SK-N-DZ (cell line): ENCODE measurements at places on chromosomes 6 and 20.

DNA sequence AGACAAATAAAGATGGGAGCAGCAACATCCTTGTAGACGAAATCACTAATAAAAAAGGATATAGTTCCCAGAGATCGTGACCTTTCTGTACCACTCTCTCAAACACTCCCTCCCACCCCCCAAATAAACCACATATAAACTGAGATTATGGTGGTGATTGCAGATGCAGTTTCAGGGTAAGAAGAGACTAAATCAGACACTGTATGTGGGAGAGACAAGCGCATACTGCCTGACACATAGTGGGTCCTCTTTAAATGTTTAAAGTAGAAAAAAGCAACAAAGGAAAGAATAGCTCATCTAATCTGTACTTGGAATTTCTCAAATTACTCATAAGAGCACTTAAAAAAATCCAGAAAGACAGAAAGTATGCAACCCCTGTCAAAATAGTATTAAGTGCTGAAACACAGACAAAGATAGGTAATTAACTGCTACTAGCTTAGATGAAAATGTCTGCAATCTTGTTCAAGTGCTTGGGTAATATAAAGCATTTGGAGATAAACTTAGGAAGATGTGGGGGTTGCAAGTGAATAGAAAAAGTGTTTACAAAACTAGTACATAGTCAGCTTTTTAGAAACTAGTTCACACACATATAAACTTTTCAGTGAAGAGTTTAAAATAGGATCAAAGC lies 151.6 kb downstream of the BACH2 start:
- no peak for DNase-seq

GRCh38 chr6:26129656-26130055 lies 42.4 kb downstream of the HFE start:
- DNase-seq, result no peak

DNA sequence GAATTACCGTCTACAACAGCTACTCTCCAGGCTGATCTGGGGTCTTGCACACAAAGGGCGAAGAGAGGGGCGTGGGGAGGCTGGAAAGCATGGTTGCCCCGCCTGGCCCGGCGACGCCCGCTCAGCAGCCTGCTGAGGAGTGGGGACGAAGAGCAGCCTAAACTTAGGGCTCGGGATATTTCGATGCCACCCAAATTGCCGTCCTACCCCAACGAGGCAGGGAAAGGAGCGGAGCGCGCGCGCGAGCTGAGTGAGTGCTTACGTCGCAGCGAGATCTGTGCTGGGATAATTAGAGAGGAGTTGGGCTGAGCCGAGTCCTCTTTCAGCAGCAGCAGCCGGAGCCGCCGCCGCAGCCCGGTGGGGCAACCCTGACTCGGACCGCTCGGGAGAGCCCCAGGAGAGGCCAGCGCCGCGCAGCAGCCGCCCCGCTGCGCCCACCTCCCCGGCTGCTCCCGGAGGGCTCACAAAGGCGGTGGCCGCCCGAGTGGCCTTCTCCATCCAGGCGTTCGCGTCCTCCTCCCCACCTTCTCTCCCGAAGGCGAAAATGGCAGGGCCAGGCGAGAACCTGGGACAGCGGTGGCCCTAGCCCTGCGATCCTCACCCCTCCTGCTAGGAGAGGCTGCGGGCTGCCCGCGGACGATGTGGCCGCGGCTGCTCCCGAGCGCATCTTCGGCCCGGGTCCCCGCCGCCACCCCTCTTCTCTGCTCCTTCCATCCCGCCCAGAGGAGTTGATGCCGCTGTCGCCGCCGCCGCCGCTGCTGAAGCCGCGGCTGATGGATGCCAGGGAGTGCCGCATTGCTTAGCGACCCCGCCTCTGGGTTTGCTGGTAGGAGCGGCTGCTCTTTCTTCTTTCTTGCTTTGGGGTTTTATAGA lies at the start of gene CLVS2:
Gene CLVS2 (plus strand): TSS at position 315 of the 873 bp plus-strand sequence. CDS start 1,543 bp downstream, outside the sequence.
- DNase-seq, result peak; percentile 87

- no peak for DNase-seq
Observed at GRCh38 chr20:2754424-2754823, 46.0 kb downstream of the CPXM1 start.

DNA sequence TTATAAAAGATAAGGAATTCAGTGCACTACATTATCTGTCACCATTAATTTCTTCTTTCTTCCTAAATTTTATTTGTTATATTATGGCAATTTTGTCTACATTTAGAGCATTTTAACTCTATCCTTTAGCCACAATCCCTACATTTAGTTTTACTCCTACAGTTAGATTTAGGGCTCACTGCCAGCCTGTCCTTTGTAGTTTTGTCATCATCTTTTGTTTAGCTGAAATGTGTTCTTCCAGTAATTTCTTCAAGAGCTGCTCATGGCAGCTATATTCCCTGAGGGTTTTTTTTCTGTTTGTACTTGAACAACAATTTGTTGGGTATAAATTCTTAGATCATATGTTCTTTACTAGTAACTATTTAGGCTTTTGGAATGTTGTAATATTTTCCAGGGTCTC lies 72.7 kb upstream of the B3GAT2 start:
- no peak for DNase-seq

GRCh38 chr6:79416931-79417330 lies 120.3 kb downstream of the LCA5 start:
- DNase-seq, result no peak

GRCh38 chr20:13101276-13101675 lies 92.5 kb downstream of the SPTLC3 start:
- DNase-seq, result no peak

GRCh38 chr6:16377470-16377869 lies 139.1 kb downstream of the GMPR start:
- DNase-seq, result no peak

GRCh38 chr6:158955255-158955654 lies 44.7 kb downstream of the RSPH3 start:
- DNase-seq, result no peak

DNA sequence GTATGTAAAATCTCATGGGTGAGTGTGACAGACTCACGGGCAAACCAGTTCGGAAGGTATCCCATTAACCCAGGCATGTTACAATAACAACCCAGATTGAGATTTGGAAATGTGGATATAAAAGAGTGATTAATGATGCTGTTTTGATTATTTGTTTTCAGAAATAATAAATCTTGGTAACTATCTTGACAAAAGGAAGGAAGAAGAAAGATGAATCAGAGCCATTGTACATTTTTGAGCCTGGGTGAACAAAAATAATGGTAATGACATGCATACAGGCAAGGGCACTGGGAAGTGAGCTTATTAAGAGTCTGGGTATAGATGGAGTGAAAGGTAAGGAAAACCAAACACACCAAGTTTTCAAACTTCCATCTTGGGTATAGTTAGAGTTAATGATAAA lies 862.0 kb downstream of the PHF3 start:
- no peak for DNase-seq

DNA sequence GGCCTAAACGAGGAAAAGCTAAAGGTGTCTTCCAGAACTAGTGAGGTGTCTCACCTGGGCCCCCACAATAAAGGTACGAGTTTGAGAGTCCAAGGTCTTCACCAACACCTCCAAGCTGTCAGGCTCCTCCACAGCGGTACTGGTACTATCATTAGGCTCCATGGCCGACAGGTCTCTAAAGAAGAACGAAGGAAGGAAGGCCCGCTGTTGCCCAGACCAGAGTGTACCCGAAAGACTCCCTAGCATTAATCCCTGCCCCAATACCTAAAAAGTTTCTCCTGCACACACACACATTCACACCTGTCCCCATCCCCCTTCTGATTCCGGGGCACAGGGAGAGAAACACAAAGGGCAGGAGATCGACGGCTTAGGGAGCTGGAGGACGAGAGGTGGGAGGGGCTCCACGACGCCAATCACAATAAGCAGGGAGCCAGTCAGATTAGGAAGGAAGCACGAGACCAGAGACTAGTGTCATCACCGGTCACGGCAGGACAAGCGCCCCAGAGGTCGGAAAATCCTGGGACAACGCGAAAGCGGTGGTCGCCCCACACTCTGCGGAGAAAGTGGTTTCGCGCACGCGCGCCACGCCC lies 764 bp downstream of the BAG6 start:
- peak; percentile 71 for DNase-seq

- no peak for DNase-seq
Observed at GRCh38 chr6:147381712-147382111, 126.8 kb upstream of the SAMD5 start.

GRCh38 chr6:116251568-116252384 lies 2.1 kb downstream of the TSPYL4 start:
- DNase-seq, result peak; percentile 8

DNA sequence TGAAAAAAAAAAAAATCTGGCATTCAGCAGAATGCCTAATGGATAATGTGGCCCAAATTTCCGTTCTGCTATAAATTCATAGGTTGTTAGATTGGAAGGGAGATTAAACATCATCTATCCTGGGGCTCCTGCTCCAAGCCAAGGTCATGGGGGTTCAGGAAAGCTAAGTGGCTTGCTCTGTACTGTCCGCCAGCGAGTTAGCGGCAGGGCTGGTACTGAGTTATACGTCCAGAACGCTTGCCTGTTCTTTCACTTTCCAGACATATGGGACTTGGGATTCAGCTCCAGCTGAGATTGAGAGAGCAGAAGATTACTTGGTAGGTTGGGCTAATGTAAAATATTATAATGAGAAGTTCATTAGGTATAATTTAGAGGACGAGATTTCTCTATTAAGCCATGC lies 858 bp downstream of the RWDD1 start:
- peak; percentile 38 for DNase-seq

GRCh38 chr6:98477231-98477630 lies 357.1 kb upstream of the POU3F2 start:
- DNase-seq, result no peak

- DNase-seq, result no peak
Observed at GRCh38 chr6:170405311-170405975, 98.9 kb downstream of the FAM120B start.

GRCh38 chr20:23774081-23774480 lies 23.3 kb upstream of the CST1 start:
- no peak for DNase-seq

GRCh38 chr6:83151114-83151513 lies 42.0 kb downstream of the PGM3 start:
- DNase-seq, result no peak

DNA sequence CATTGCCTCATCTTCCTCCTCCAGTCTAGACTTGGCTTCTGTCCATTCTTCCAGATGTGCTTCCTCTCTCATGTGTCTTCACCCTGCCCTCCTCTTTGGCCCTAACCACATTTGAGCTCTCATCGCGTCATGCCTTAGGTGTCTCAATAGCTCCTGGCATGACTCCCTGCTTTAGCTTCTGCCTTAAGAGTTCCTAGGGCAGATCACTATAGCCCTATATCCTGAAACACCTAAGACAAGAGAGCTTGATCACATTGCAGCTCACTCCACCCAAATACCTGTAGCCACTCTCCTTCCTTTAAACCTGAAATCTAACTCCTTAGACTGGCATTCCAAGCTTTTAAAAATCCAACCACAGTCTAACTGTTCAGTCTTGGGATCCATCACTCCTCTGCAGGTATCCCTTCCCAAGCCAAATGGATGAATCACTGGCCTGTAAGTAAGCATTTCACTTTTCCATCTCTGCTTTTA lies 69.0 kb upstream of the STXBP5 start:
- no peak for DNase-seq

DNA sequence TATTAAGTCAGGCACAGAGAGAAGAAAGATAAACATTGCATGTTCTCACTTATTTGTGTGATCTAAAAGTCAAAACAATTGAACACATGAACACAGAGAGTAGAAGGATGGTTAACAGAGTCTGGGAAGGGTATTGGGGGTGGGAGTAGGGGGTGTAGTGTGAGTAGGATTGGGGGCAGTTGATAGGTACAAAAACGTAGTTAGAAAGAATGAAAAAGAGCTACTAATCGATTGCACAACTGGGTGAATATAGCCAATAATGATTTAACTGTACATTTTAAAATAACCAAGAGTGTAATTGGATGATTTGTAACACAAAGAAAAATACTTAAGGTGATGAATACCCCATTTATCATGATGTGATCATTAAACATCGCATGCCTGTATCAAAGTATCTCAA lies 333.3 kb downstream of the HAO1 start:
- DNase-seq, result no peak

- DNase-seq, result no peak
Observed at GRCh38 chr6:45685076-45685475, 307.3 kb upstream of the SUPT3H start.

GRCh38 chr6:158680481-158680880 lies 30.6 kb downstream of the SYTL3 start:
- no peak for DNase-seq

DNA sequence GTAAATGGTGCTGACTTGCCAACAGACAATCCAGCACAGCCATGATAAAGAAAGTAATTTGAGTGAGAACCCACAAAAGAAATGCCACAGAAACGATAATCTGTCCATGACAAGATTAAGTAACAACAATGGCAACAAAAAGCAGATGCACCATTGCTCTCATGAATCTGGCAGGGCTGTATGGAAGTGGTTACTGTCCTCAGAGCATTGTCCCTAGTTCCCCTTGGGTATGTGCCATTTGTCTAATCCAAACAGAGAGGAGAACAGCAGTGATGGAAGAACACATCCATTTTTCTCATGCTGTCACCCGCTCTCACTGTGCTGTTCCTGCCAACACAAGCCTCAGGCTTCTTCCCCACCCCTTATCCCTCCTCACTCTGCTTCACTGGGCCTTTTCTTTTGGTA lies 65.8 kb downstream of the REV3L start:
- peak; percentile 11 for DNase-seq

DNA sequence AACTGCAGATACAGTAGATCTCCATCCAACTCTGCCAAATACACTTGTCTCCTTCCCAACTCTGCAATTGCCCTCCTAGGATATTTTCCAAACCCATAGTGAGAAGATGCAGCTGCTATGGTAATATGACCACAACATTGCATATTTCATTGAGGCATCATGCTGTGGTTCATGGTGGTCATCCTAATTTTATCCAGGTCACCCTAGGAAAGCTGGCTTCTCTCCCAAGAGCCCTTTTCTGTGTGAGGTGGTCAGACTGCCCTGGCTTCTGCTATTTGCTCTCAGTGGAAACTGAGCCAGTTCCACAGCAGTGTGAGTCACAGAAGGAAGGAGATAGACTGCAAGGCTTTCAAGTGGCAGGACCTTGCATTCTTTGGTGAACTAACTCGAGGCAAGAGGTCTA lies 5.5 kb downstream of the OGFRL1 start:
- DNase-seq, result no peak

DNA sequence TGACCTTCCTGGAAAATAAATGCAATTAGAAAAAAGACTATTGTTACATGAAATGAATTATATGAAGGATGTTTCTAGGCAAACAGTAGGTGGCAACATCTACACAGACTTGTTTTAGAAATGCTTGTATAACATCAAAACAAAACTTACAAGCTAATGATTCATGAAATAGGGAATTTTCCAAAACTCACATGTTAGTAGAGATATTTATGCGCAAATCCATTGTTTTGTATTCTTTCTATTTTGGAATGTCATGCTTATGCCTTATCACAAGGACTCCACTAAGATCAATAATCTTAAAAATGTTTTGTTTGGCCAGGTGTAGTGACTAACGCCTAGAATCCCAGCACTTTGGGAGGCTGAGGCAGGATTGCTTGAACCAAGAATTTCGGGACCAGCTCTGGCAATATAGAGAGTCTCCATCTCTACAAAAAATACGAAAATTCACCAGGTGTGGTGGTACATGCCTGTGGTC lies 32.3 kb upstream of the LGSN start:
- DNase-seq, result no peak
